Fibroblast of villous mesenchyme (primary cell): ENCODE measurements at places on chromosomes 2 and 18. TPM values are rescaled to one million over a fixed set of nuclear protein-coding genes. Genes with fewer than 3 reads are reported as not detected.

Gene PJVK
- total RNA-seq: 0.97 and 1.3 TPM in 2 replicates

Gene SRBD1
- total RNA-seq: 19.6 and 31.1 TPM in 2 replicates

Gene TSGA10
- 1.9 and 3.0 TPM in 2 replicates for total RNA-seq

Gene CAPN14
- under 0.01 TPM in 2 replicates for total RNA-seq

- DNase-seq: no peak
Measured at GRCh38 chr2:136118819-136119716, 1.1 kb upstream of the CXCR4 start.

- no peak for DNase-seq
Measured at GRCh38 chr2:173288561-173288960, 66.1 kb upstream of the CDCA7 start.

- DNase-seq: peak; percentile 67
Measured at GRCh38 chr18:72762515-72763122, 105.2 kb downstream of the NETO1 start.

DNA sequence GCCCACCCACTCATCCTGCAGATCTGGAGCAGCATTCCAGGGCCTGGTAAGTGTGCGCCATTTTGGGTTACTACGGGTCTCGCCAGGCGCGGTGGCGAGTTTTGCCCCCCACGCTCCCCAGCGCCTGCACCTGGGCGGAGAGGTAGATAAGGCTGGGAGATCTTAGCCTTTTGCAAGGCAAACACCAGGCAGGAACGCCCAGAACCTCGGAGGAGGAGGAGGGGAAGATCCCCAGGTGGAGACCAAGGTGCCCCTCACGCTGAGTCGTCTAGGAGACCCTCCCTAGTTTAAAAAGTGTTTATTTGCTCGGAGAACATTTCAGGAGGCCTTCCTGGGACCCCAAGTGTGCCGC lies 365 bp upstream of the RAMP1 start:
- no peak for DNase-seq

- DNase-seq: no peak
Measured at GRCh38 chr2:121002597-121002996, 266.9 kb downstream of the GLI2 start.

GRCh38 chr2:198702796-198703195 lies 754.9 kb downstream of the SATB2 start:
- DNase-seq: no peak

DNA sequence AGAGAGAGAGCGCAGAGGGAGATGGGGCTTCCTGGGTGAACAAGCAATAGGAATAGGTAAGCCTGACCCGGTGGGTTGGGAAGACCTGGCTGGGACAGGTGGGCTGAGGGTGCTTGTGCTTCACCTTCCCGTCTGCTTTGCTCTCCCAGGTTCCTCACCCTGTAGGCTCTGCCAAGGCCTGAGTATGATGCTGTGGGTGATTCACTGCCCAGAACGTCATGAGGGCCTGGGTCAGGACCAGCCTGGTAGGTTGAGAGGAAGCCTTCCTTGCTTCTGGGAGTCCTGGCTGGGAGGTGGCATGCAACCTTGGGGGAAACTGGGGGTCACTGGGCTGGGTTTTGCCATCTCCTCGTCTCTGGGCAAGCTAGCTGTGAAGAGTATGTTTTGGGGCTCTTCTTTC lies 220.2 kb upstream of the APCDD1 start:
- DNase-seq: no peak

DNA sequence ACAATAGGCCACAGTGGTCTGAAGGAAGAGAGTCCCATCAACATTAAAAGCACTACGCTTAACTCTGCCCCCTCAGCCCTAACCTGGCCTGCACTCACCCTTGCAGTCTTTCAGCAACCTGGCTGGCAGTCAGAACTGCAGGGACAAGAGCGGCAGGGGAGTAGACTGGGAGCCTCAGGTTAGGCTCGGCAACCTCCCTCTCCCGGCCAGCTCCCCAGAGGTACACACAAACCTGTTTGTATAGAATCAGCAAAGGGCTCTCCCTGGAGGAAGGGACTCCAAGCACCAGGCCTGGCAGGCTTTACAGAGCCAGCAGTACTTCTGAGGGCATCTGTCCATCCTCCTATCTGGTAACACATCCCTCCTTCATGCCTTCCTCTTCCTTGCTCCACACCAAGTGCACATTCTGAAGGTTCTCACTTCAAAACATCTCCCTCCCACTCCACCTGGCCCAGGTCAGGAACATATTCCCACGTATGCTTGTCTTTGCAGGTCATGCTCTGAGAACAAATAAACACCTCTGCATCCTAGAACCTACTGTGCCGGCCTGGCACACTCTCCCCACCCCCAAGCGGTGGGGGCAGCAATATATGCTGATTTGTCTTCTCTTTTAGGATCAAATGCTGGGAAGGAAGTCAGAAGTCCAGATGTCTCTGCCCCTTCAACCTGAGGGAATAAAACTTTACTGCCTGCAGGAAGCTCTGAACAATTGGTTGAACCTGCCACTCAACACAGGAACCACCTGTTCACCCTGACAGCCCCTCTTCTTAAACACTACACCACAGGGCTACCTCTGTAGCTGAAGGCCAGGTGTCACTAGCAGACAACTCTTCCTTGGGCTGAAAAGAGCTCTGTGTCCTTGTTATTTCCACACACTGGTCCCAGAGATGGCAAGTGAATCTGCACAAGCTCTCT lies 12.6 kb upstream of the SFXN5 start:
- no peak for DNase-seq

- no peak for DNase-seq
Measured at GRCh38 chr2:16013359-16013911, 73.1 kb downstream of the MYCN start.
